ENCODE measurements at places on chromosomes 12 and 14.

- DNase-seq: no peak
Measured at GRCh38 chr12:94333396-94333795, 126.3 kb downstream of the CEP83 start.

DNA sequence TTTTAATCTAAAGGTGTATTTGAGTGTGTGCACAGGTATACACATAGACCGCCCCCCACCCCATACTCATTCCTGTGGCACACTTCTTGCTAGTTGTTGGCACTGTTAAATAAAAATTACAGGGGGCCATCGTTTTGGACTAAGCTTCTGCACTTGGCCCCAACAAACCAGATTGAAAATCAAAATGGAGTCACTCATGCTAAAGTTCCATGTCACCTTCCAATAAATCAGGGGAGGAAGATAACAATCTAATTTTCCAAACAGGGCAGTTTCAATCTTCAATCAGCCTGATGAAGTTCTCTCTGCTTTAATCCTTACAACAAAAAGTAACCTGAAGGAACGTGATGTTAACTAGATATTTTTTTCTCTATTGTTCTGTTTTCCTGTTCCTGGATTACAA is 78.2 kb downstream of the RGS6 start:
- no peak for DNase-seq

- no peak for DNase-seq
Measured at GRCh38 chr12:115101520-115101919, 417.5 kb upstream of the TBX3 start.

GRCh38 chr14:60651086-60651795 is 2.0 kb upstream of the SIX1 start:
- DNase-seq: no peak

GRCh38 chr12:94173660-94174265 is 25.4 kb downstream of the PLXNC1 start:
- no peak for DNase-seq

DNA sequence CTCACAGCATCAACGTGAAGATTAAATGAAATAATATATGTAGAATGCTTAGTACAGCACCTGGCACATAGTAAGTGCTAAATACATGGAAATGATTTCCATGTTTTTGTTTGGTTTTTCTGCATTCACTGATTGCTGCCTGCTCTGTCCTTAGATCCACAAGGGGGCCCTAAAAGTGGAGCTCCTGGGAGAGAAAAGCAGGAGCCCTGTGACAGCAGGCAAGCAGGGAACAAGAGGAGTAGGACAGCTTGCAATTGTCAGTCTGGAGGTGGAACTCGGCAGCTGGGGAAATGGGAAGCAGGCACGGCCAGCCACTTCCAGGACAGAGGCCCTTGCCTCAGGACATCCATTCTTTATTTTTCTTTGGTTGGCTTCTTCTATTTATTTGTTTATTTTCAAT is 292.9 kb downstream of the BMP4 start:
- DNase-seq: no peak

GRCh38 chr14:105493921-105494605 is 3.0 kb downstream of the TEDC1 start:
- no peak for DNase-seq

DNA sequence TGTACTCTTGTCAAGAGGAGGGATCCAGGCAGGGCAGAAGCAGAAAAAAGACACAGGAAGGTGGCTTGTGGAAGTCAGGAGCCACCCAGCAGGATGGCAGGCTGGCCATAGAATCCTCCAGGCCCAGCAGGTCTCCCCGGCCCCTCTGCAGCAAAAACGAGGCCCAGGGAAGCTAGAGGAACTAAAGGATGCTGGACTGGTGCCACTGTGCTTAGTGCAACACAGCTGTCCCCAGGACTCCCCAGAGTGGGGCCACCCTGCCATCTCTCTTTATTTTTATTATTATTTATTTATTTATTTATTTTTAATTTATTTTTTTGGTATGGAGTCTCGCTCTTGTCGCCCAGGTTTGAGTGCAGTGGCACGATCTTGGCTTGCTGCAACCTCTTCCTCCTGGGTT is 54.1 kb downstream of the PITPNM2 start:
- DNase-seq: no peak

DNA sequence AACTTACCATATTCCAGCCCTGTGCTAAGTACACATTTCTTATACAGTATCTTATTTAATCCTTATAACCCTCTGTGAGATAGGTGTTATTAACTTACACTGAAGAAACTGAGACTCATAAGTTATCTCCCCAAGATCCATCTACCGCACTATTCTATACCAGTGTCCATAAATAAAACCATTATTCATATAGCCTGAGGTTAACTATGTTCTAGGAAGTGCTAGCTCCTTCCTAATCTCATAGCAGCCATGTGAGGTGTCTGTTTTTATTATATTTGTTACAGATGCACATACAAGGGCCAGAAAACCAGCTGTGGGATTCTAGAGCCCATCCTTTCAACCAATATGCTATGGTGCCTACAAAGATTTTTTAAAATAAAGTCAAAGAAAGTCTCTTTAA is 100.3 kb upstream of the RAP1B start:
- DNase-seq: no peak

- no peak for DNase-seq
Measured at GRCh38 chr14:75147423-75148071, 20.7 kb upstream of the NEK9 start.

GRCh38 chr12:81692008-81692407 is 67.1 kb downstream of the PPFIA2 start:
- no peak for DNase-seq

DNA sequence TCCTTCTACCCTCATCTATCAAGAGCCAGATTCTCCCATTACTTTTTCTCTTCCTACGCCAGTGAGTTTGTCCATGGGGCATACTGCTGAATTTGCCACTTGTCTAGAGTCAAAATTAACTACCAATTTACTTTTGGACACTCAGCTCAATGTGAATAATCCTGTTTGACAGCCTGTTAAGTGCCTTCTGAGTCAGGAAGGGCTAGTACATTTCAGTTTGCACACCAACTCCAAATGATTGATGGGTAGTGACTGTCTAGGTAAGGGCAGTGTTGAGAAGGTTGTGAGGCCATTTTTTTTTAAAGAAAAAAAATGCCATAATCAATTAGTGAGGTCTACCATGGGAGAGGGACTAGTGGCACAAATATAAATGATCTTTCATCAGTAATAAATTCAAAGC is 21.8 kb upstream of the TRIM9 start:
- DNase-seq: no peak

GRCh38 chr12:6352193-6353173 is 10.6 kb upstream of the TNFRSF1A start:
- DNase-seq: no peak

- no peak for DNase-seq
Measured at GRCh38 chr14:75941030-75941429, 40.8 kb downstream of the TGFB3 start.

DNA sequence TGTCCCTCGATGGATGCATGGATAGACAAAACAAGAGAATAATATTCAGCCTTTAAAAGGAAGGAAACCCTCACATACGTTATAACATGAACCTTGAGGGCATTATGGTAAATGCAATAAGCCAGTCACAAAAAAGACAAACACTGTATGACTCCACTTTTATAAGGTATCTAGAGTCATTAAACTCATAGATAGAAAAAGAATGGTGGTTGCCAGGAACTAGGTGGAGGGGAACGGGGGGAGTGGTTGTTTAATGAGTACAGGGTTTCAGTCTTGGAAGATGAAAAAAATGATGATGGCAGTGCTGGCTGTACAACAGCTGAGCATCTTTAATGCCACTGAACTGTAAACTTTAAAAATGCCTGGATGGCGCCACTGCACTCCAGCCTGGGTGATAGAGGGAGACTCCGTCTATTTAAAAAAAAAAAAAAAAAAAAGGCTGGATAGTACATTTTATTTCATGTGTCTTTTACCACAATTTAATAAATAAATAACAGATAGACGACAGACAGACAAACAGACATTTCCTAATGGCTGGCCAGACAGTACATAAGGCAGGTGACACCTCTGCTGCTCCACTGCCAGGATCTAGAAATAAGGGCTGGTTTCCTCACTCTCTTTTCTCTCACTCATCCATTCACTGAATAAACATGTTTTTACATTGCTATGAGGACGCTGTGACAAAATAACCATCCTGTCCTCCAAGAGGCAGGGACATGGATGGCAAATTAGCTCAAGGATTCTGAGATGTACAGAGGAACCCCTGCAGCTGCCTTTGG is 118.8 kb downstream of the FOXN3 start:
- no peak for DNase-seq

- DNase-seq: no peak
Measured at GRCh38 chr12:51973560-51973959, 22.1 kb downstream of the ACVR1B start.

DNA sequence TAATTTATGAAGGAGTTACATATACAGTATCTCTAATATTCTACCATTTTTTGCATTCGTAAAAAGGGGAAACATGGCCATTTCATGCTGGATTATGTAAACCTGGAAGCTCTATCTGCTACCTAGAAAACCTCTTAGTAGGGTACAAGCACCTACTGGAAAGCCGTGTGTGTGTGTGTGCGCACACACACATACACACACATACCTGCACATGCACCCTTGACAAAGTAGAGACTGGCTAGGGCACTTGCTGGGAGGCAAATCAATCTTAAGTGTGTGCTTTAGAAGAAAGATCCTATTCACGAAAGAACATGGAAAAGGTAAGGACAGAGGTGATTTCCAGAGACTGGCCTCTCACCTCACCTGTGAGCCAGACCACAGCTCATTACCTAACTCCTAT is 190.8 kb downstream of the SLC5A8 start:
- DNase-seq: no peak

All from cortex of kidney (tissue), 1 donor.